ENCODE measurements at places on chromosomes 13 and 19.

- no peak for DNase-seq
Observed at GRCh38 chr13:104944176-104944575, 1591.3 kb downstream of the EFNB2 start.

DNA sequence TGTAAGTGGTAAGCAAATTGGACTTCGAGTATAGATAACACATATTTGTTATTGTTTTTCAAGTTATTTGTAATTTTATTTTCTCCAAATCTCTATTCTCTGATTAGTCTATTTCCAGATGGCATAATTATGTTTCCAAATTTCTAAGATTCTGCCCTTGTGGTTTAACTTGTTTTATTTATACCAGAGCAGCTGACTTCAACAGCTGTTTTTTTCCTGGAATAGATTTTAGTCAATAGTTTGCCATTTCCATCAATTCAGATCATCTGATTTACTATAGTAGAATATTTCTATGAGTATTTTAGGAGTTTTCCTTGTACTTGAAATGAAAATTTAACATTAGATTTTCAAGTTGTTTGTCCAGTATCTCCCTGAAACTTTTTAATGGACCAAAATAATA is 848.7 kb upstream of the MIR17HG start:
- DNase-seq, result no peak

- no peak for DNase-seq
Observed at GRCh38 chr19:5451494-5451893, 3.7 kb upstream of the ZNRF4 start.

GRCh38 chr19:4567584-4568071 is 8.1 kb upstream of the SEMA6B start:
- DNase-seq, result peak; percentile 24

DNA sequence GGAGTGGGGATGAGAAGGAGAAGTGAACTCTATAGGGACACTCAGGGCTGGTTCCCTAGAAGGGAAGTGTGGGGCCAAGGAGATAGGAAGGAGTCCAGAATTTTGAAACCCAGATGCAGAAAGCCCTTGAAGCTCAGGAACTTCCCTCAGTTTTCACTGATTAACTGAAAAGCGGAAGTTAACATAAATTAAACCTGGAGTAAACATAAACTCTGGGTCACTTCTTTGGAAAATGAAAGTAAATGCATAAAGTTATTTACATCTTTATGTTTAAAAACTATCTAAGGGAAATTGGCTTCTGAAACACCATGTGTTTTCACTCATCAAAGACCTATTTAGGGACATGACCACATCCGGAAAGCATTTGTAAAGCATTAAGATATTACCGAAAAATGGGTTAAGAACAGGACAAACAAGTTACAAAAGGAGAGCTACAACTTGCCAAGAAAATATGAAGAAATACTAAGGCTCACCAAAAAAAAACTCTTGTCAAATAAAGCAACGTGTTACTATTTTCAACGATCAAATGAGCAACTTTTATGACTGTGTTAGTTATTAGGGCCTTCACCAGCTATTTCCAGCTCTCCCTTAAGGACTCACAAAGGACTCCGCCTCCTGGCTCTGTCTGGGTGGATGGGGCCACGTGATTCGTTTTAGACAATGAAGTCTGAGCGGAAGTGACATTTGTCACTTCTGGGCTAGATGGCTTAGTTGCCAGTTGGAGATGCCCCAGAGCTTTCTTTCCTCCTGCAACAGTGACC is 439.1 kb upstream of the ZNF507 start:
- DNase-seq, result no peak

DNA sequence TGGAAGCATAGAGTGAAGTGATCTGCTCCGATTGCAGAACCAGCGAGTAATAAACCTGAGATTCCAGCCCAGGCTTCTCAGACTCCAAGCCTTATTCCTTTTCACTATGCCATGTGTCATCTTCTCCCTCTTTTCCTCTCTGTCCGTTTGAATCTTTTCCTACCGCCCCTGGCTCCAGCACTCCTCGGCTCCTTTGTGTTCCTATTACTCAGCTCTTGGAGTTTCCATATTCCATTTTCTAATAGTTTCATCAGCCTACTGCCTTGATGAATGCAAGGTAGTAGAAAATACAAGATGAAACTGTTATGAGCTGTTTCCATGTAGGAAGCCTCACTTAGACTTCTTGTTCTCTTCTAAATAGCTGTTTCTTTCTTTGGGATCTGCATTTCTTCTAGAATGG is 138.6 kb downstream of the MYO16 start:
- no peak for DNase-seq

DNA sequence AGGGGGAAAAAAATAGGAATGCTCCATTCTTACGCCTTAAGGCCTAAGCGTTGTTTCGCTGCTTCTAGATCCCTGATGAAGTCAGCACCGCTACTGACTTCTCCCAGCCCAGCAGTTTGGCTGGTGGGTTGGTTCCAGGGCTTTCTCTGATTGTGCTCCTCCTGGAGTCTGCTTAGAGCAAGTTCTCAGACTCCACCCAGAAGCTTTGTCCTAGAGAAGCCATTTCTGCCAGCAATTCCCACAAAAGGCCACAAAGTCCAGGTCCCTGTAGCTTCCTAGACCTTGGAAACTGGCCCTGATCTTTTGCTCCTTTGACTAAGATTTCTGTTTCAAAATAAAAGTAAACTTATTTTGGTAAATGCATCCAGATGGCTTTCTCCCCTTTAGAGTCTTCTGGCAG is 65.4 kb downstream of the KCTD12 start:
- no peak for DNase-seq

DNA sequence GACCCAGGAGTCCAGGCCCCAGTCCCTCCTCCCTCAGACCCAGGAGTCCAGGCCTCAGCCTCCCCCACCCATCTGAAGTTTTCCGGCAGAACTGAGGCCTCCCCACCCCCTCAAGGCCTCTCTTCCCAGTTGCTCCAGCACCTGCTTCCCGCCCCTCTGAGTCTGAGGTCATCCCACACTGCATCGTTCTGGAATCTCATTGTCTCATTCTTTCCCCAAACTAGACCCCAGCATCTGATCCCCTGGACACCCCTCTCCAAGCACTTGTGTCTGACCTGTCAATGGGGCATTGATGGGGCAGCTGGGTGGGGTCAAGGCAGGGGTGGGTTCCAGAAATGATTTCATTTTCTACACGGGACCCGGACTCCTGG is 793 bp upstream of the SBK2 start:
- DNase-seq, result no peak

All from NCI-H2081 (cell line).